Right lung (tissue), 10 donors: ENCODE measurements at places on chromosomes 6 and 20.

GRCh38 chr6:16840291-16840690 lies 79.0 kb upstream of the ATXN1 start:
- no peak for DNase-seq

DNA sequence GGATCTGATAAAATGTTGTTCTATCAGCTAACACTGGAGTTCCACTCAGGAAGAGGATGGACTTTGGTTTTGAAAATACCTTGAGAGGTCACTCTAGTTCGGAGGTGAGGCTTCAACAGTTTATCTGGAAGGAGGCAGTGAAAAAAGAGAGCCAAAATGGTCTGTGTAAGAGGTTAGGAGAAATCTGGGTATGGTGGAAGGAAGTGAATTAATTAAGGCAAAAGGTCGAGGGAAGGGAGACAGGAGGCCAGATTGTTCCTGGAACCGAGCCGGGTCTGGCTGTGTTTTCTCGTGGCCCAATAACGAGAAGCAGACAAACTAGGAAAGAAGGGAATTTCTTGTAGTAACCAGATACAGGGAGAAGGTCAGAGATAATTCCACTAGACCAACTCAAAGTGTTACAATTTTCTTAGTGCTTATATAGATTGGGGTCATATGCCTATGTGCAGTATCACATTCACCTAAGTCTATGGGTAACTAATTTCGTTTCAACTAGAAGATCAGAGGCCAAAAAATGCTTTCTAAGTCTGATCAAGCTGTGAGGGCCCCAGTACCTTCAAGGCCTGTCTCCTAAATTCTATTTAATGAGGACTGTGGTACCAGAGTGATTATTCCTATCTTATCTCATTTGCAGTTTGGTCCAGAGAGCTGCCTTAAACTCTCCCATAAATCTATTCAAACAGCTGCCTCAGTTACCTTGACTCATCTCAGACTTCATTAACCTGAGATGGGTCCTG lies 96.0 kb upstream of the SNX9 start:
- no peak for DNase-seq

DNA sequence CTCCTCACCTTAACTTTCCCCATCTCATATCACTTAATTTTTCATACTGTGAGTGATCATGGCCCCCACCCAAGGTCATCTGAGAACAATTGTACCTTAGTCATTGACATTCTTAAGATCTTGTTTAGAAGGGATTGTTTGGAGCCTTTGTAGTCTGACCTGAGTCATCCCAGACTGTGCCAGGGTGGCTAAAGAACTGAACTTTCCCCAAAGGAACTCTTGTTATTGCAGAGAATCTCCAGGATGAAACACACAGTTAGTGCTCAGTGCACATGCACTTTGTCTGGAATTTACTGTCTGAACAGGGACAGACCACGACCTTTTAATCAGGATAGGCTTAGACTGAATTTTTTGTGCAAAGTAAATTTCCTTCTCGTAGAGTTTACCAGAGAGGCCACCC lies 112.6 kb upstream of the CCN2 start:
- DNase-seq, result no peak

DNA sequence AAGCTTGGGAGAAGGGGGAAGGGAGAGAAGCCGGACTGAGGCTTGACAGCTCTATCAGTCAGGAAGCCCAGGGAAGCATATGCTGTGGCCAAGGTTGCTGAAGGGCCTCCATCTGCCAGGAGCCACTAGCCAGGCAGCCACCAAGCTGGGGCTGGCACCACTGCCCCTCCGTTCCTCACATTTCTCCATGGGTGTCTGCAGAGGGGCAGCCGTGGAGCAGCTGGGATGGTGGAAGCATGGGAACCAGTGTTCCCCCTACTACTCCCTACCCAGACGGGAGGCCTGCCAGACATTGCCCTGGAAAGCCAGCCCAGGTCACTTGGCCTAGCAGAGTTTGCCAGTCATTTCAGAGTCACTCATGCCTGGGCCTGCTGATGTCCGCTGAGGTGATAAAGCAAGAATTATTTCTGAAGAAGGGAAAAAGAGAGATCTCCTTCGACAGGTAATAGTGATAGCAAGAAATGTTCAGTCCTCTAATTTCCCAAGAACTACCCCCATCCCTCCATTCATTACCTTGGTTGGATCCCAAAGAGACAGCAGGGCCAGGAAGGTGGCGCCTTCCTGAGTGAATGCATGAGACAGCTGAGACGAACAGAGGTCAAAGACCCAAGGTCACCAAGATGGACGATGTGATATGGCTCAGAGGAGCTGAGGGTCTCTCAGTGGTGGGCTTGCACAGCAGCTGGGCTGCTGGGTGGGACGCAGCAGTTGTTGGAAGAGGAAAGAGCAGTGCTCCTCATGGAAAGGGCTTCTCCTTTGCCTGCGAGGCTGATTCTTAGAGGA lies 21.9 kb downstream of the SNPH start:
- no peak for DNase-seq

- no peak for DNase-seq
Measured at GRCh38 chr6:130794010-130794697, 33.1 kb upstream of the SMLR1 start.

GRCh38 chr6:2523061-2523460 lies 227.7 kb downstream of the MYLK4 start:
- DNase-seq, result no peak

GRCh38 chr6:34663831-34664255 lies 32.7 kb downstream of the ILRUN start:
- no peak for DNase-seq
